Activated CD4-positive, CD25-positive, alpha-beta regulatory T cell treated with anti-CD3 and anti-CD28 coated beads, Interleukin-2, amount 50 U/mL, for 24 hours (primary cell): ENCODE measurements at places on chromosomes 3 and 15.

DNA sequence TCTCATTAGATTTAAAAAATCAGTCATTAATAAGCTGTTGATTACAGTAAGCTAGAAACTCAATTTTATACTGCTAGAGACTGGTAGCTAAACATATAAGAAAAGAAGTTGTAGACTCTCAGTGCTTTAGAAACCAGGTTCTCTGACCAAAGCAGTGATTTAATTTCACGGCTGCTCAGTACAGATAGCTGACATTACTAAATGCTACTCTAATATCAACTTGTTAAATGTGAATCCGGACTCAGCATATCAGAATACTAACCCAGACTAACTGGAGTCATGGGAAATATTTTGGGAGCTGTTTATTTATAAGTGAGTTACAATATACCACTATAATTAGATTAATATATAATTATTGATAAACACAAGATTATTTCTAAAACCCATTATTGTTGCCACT lies 80.4 kb downstream of the NEDD4 start:
- no peak for ATAC-seq

DNA sequence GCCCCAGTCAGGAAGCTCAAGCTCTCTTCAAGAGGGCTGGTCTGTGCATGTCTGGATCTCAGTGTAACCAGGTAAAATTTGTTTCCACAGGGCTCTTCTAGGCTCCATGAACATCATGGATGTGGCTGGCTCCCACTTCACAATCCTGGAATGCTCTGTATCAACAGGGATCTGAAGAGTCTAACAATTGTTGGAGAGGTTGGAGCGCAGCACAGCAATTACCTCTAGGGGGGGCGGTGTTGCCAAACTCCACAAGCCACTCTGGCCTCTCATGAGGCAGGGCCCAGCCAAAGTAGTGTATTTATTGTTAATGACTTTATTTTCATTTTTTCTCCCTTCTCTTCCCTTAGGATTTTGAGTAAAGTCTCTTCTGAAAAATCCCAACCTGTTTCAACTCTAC lies 6.1 kb upstream of the EIF2B5 start:
- ATAC-seq: no peak

DNA sequence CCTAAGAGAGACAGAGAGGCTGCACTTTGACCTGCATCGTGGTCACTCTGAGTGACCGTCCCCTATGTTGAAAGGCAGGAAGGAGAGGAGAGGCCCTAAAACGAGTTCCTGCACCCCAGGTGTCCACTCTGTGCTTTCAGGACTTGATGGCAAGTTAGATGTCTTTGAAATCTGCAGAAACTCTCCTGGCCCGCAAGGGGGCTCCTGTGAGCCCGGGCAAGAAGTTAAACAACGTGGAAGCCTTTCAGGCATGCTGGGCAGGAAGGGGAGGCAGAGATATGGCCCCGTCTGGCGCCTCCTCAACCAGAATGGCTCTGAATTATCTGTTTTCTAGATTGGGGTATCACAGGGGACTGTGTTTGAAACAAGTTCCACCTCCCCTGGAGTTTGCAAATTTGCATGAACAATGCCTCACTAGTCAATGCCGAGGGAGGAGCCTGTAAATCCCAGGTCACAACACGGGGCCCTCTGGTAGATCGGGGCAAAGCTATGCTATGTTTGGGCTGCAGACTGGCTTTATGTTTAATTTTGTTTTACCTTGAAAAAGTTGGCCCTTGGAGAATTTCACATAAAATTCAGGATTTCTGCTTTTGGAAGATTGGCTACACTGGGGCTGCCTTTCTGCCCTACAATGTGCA lies 9.8 kb downstream of the CTXND1 start:
- no peak for ATAC-seq

DNA sequence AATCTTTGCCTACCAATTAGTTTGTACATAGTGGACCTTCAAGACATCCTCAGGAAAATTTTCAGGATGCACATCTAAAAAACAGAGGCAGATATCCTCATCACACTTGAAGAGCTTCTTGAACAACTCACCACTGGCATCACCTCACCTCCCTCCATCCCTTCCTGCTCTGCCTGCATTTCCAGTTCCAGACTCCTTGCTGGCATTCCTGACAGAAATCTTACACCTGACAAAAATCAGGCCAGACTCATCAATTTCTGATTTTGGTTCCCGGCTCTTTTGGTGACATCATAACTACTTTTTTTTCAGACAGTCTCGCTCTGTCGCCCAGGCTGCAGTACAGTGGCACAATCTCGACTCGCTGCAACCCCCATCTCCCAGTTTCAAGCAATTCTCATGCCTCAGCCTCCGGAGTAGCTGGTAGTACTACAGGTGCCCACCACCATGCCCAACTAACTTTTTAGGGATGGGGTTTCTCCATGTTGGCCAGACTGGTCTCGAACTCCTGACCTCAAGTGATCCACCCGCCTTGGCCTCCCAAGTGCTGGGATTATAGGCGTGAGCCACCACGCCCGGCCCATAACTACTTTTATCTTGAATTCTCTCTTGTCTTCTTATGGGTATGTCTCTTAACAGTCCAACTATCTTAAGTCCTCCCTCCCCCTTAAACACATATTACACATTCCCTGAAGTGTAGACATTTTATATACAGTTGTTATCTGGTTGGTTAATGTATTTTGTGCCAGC lies 216.6 kb upstream of the IL12A start:
- no peak for ATAC-seq

GRCh38 chr3:110932567-110932966 lies 139.0 kb upstream of the NECTIN3 start:
- ATAC-seq: no peak

DNA sequence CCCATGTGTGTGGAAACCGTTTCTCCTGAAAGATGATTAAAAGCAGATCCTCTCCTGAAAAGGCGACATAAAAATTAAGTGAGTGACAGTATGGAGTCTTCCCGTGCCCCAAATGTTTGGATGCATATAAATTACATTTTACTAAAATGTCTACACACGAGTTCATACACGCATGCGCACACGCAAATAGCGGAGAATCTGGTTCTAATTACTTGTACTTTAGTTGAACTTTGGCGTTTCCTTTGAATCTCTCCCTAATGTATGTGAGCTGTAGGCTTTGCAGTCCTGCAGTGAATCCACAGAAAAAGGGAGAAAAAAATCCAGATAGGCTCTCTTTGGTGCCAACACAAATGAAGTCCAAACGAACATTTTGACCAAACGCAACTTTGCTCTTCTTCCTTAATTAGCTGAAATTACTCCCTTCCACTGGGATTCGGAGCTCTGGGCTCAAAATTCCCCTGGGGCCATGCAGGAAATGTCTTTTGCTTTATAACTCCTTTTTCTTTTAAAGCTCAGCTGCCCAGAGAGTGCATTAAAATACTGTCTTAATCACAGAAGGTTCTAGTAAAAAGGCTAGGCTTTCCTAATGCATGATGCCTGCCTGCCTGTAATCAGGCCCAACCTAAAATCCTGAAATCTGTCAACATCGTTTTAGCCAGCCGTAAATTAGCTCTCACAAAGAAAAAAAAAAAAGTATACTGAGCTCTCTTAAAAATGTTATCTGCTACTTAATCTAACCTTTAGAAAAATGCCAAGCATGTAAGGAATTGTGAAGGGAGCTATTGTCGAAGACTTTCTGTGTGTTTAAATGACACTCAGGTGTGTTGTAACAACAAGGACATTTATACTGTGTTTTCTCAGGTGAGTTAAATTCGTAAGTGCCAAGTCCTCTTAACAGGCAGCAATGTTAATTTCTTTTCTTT lies 26.2 kb downstream of the RARB start:
- ATAC-seq: no peak

DNA sequence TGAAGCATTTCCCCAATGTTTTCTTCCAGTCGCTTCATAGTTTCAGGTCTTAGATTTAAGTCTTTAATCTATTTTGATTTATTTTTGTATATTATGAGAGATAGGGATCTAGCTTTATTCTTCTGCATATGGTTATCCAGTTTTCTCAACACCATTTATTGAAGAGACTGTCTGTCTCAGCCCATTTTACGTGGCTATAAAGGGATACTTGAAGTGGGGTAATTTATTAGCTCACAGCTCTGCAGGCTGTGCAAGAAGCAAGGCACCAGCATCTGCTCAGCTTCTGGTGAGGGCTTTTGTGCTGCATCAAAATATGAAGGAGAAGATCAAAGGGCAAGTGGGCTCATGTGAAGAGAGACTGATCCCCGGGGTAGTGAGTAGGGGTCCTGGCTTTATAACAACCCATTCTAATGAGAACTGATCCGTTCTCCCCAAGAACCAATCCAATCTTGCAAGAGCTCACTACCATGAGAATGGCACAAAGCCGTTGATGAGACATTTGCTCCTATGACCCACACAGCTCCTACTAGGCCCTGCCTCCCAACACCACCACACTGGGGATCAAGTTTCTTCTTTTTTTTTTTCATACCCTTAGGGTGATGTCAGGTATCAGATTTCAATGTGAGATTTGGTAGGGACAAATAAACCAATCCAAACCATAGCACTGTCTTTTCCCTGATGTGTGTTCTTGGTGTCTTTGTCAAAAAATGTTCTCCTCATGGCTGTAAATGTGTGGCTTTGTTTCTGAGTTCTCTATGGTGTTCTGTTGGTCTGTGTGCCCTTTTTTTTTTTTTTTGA lies 63.2 kb downstream of the IQGAP1 start:
- no peak for ATAC-seq

- no peak for ATAC-seq
These were observed 275.0 kb downstream of the NFKBIZ start for GRCh38 chr3:102124282-102124681.

DNA sequence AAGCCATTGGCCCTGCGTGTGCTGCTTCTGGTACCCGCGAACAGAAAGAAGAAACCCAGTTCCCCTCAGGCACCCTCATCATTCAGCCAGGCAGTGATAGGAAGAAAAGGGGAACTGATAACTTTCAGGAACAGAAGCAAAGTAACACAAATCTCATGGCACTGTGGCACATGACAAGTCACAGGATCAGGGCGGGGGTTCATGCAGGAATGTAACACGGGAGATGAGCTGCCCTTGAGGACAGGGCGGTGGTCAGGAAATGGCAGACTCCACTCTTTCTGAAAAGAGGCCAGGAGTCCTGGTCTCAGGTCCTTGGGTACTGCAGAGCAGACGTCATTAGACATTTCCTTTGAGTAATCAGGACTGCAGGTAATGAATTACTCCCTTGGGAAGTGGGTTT lies 95.5 kb downstream of the CCNL1 start:
- no peak for ATAC-seq

GRCh38 chr3:177015881-177016280 lies 181.4 kb downstream of the TBL1XR1 start:
- no peak for ATAC-seq

GRCh38 chr3:21729331-21729730 lies 21.7 kb downstream of the ZNF385D start:
- ATAC-seq: no peak

GRCh38 chr3:134883697-134884385 lies 88.8 kb downstream of the EPHB1 start:
- ATAC-seq: no peak

DNA sequence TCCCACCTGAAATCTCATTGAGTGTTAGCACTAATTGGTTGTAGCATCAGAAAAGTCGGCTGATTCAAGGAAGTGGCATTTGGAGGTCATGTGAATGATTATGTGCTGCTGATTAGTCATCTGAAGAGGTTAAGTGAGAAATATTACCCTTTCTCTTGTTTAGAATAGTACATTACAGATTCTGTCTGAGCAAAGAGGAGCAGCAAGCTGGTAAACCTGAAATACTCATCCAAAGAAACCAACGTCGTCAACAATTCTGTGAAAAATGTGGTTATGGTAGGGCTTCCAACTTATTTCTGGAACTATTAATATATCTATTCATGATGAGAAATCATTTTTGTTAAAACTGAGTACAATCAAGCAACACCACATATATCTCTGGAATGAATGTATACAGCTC lies 1024.9 kb downstream of the TUSC7 start:
- no peak for ATAC-seq

GRCh38 chr15:98967096-98967495 lies 40.5 kb downstream of the PGPEP1L start:
- no peak for ATAC-seq

DNA sequence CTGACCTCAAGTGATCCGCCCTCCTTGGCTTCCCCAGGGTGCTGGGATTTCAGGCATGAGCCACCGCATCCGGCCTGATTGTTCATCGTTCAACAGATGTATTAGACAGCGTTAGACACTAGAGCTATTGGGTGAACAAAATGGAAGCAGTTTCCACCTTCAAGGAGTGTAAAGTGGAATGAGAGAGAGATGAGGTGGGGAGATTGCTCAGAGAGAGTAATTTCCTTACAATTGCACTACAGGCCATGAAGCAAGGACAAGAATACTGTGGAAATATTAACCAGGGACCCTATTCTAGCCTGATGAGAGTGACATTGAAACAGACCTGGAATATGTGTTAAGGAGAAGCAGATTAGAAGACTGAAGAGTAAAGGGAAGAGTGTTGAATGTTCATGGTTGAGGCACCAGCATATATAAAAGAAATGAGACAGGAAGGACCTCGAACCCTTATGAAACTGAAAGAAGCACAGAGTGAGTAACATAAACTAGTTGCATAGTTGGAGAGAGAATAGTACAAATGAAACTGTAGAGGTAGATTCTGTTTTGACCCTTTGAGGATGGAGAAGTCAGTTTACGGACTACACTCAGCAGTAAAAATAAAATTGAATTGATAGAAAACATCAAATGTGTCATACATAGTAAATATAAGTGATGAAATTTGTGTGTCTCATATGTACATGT lies 7.2 kb downstream of the RTF1 start:
- peak; percentile 88 for ATAC-seq

DNA sequence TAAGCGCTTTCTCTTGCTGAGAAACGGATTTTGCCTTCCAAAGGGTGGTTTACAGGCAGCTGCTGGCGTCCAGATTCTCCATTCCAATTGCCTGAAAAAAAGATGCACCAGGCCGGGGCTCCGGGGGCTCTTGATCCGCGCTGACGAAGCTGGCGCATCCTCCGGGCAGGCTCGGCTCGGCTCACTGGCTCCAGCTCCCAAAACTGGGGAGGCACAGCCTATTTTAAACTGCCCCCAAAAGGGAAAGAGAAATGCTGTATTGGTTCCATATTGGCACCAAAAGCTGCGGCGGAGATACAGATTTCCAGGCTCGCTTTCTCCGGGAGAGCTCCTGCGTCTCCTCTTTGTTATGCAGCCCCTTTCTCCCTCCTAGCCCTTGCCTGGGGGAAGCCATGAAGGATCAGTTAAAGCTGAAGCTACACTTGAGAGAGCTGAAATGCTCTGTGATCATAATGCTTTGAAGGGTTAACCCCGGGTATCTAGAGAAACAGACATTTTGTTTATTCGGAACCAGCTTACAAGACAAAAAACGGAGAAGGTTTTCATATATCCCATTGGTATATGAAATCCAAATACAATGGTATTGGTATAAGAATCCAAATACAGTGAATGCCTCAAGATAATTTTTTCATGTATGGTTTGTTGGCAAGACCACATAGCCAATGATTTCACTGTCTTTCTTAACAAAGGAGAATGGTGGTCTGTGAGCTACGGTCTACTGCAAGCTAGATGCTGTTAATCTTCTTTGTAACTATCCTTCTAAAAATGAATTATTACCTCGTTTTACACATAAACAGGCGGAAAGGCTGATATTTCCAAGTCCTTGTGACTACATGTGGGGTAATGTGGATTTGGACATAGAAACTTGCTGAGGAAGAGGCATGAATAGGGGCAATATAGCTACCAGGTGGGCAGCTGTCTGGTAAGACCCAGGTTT lies 693 bp downstream of the CD200 start:
- no peak for ATAC-seq
